Stimulated activated CD4-positive, alpha-beta T cell treated with anti-CD3 and anti-CD28 coated beads, Interleukin-1b, Interleukin-23, amount 100 ng/mL, for 1 hour (primary cell): ENCODE measurements at places on chromosomes 7 and 10.

- no peak for DNase-seq
Measured at GRCh38 chr10:34116220-34116641, 698.9 kb downstream of the PARD3 start.

GRCh38 chr10:67667035-67667425 lies 29.0 kb downstream of the CTNNA3 start:
- DNase-seq = no peak

DNA sequence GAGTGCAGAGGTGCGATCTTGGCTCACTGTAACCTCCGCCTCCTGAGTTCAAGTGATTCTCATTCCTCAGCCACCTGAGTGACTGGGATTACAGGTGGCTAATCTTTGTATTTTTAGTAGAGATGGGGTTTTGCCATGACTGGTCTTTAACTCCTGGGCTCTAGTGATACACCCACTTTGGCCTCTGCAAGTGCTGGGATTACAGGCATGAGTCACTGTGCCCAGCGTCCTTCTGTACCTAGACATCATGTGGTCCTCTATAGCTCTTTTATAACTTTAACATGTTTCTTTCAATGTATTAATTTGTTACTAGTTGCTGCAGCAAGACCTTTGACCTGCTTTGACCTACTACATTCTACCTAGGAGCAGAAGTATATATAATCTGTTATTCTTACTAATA lies 38.7 kb upstream of the BICC1 start:
- DNase-seq = no peak

GRCh38 chr10:68871105-68871711 lies 29.9 kb upstream of the DDX50 start:
- DNase-seq = no peak

DNA sequence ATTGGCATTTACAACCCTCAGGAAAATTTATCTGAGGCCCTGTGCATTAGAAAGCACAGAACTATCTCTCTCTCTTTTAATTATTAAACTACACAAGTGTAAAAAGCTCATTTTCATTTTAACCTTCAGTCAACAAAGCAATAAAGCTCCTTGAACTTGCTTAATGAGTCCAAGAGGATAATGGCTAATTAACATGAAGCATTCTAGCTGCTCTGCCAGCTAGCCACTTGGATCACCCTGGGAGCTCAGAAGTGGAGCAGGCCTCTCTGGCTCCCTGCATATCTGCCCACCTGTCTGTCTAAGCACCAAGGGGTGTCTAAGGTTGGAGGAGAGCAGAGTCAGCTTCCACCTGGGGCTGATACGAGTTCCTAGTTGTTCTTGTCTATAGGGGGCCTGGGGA lies 56.0 kb upstream of the SLC35G1 start:
- no peak for DNase-seq

DNA sequence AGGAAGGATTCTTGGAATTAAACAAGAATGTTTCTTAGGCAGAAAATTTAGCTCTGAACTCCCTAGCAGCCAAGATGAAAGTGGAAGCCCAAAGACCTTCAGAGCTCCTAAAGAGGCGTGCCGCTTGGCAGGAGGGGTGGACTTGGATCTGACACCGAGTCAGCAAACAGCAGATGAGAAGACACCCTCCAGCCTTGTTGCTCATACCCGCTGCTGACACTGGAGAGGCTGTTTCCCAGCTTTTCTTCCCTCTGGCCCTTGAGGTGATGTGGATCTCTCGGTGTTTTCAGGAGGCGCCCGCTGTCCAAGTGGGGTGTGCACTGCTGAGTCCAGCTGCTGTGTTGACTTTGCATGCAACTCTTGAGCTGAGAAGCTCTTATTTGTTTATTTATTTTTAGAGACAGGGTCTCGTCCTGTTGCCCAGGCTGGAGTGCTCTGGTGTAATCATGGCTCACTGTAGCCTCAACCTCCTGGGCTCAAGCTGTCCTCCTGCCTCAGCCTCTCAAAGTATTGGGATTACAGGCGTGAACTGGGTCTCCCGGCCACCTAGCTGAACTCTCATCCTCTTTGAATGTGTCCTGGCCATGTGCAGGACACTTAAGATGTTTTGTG lies 21.5 kb downstream of the SLC18A2 start:
- DNase-seq = no peak

- no peak for DNase-seq
Measured at GRCh38 chr10:79088613-79089355, 20.0 kb downstream of the ZMIZ1 start.

GRCh38 chr7:127888825-127889224 lies 142.4 kb downstream of the LRRC4 start:
- DNase-seq = no peak

GRCh38 chr7:150361402-150361801 lies 7.2 kb upstream of the REPIN1 start:
- DNase-seq = no peak

DNA sequence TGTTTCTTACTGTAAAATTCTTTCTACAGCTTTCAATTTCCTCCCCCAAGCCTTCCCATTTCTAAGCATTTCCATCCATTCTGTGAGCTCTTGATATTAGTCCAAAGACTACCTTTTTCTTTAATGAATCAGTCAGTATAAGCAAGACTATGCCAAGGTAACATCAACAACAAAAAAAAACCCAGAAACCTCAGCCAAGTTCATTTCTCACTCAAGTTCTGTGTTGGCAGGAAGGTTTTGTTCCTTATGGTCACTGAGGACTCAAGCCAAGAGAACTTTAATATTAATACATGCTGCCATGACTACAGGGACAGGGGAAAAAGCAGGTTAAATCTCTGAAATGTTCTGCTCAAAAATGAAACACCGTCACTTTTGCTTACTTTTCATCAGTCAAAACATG lies 621.2 kb upstream of the NRP1 start:
- DNase-seq = no peak

- no peak for DNase-seq
Measured at GRCh38 chr7:98075801-98076200, 30.9 kb upstream of the LMTK2 start.

DNA sequence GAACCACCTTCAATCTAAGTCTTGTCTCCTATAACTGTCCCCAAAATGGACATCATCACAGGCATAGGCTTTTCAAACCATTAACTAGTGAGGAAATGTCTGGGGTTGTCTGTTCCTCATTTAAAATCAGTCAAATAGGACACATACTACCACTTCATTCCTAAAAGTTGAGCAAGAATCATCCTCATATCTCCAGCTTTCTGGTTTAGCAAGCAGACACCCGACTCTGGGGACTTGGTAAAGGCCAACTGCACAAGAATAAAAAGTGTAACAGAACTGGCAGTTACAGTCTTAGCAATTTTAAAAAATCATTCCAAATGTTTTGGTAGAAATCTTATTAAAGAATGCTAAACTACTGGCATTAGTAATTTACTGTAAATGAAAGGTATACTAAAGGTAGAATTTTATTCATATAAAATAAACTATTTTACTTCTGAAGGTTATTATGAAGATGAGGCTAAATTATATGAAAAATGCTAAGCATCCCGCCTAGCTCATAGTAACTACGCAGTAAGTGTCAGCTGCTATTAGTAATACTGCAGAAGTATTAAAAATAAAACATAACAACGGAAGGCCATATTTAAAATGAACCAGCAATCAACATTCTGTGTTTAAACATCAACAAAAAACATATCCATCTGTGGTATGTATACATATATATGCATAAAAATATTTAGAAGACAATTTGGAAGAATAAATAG lies 60.8 kb downstream of the ZNF438 start:
- DNase-seq = no peak

- no peak for DNase-seq
Measured at GRCh38 chr7:158482480-158482879, 105.1 kb downstream of the PTPRN2 start.

GRCh38 chr10:7507887-7508726 lies 97.3 kb upstream of the SFMBT2 start:
- DNase-seq = no peak

DNA sequence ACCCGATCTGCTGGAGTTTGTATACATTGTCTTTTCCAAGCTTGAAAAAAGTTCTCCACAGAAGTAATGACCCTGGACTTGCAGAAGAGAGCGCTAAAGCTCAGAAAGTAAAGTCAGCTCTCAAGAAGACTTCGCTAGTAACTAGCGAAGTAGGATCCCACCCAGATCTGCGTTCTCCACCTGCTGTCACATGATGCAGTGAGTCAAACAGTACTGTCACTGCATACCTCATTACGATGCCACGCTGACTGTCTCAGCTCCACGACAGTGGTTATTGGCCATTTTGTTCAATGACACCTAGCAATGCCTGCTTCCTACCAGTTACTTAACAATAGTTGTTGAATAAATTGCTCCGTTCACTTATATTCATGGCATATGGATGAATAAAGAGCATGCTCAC lies 29.7 kb upstream of the SEC61G start:
- no peak for DNase-seq

DNA sequence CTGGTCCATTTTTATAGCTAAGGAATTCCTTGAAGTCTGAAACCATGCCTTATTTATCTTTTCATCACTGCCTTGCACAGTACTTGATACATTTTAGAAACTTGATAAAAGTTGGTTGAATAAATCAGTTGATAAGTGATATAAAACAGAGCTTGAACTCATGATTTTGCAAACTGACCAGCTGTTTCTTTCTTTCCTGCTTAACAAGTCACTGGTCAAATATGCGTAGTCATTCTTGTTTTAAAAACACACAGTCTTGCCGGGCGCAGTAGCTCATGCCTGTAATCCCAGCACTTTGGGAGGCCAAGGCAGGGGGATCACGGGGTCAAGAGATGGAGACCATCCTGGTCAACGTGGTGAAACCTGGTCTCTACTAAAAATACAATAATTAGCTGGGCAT lies 6.3 kb downstream of the TPST1 start:
- DNase-seq = no peak

GRCh38 chr10:67527351-67527750 lies 168.6 kb downstream of the CTNNA3 start:
- DNase-seq = no peak

GRCh38 chr7:101911800-101912715 lies 94.6 kb downstream of the CUX1 start:
- DNase-seq = no peak

- DNase-seq = peak; percentile 8
Measured at GRCh38 chr7:21253740-21254687, 173.9 kb upstream of the SP4 start.

GRCh38 chr7:134557391-134557790 lies 8.5 kb downstream of the AKR1B15 start:
- no peak for DNase-seq

DNA sequence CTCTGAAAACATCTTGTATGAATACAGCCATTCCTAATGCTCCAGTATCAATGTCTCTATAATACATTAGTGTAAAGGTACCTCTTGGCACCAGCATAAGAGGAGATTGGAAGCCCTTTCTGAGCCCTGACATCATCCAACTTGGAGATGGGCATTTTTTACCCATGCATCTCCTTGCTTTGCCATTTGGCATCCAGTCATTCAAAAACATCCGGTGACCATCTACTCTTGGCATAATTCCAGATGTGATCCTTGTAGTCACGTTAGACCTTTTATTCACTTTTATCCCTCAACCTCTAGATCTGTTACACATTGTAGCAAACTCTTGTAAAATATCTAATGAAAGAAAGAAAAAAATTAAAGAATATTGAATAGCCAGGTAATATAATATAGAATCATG lies 17.9 kb upstream of the SGMS1 start:
- no peak for DNase-seq

DNA sequence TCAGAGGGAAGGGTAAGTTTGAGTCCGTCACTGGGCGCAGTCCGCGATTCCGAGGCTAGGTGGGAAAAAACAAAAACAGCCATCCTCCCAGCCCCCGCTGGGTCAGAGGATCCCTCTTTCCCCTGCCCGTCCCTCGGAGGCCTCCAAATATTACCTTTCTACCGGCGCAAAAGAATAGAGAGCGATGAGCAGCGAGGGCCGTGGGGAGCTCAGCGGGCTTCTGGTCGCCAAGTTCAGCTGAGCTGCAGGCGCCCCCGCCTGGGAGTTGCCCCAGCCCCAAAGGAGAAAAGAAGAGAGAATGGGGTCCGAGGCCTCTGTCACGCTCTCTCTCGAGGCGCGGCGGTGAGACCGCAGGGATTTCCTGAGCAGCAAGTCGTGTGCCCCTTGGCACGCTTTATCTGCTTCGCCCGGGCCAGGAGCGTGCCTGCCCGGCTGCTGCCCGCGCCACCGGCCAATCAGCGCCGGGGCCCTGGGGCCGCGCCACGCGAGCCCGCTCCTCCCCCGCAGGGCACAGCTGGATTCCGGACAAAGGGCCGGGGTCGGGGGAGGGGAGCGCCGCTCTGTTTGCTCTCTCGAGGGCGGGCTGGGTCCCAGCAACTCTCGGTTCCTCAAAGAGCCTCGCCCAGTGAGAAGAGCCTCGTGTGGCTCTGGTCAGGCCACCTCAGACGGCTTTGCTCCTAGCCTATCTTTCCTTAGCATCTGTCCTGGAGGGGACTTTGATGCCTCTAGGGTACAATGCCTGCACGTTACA lies at the start of gene NEUROG3:
Gene NEUROG3, minus strand, starts transcription at position 367 of the 751 bp plus-strand sequence. CDS start 379 bp downstream, outside the sequence.
- no peak for DNase-seq

GRCh38 chr7:100655908-100656674 lies at the start of gene ACTL6B:
Gene ACTL6B (minus strand): TSS chr7:100656448. CDS start chr7:100656354, 94 bp downstream.
- DNase-seq = peak; percentile 26

- DNase-seq = no peak
Measured at GRCh38 chr10:49668684-49669083, 10.8 kb upstream of the C10orf53 start.

DNA sequence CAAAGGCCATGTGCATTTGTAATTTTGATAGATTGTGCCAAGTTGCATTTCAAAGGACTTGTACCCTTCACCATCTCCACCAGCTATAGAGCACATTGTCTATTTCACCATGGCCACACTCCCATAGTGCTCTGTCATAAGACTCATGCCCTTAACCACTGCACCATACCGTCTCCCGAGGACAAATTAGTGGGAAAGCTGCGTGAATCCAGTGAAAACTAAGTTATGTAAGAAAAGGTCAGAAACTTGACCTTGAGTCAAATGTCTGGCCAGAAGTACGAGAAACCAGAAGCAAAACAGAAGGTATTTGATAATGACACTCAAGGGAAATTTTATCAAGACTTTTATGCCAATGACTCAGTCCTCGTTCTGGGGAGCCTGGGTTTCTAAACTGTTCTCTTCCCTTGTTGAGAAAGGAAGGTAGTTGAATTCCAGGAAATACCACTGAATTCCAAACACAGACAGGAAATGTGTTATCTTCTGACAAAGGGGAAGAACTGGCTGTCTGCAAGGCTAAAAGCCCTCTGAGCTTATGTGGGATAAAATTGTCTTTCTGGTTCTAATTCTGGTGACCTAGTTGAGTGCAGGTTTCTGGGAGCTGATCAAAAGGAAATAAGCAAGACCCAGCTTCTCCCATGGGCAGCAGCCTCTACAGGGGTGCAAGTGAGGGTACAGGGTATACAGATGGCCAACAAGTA lies 49.7 kb downstream of the CDK1 start:
- no peak for DNase-seq

DNA sequence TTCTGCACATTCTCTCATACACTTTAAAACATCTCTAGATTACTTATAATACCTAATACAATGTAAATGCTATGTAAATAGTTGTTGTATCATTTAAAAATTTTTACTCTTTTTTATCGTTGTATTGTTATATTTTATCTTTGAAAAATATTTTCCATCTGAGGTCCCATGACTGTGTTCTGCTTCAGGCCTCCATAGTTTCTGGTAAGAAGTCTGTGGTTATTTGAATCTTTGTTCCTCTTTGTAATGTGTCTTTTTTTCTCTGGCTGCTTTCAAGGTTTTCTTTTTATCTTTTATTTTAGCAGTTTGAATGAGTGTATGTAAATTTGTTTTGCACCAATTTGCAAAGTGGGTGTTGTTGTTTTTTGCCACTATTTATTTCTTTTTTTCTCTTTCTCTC lies 263.1 kb downstream of the RPS24 start:
- no peak for DNase-seq
